ENCODE measurements at places on chromosomes 7 and 10.
A peak's percentile ranks its signal among the peaks of the same experiment; 100 is the strongest.

- no peak for ATAC-seq
These were observed 147.8 kb downstream of the ADAM12 start for GRCh38 chr10:126240483-126240882.

DNA sequence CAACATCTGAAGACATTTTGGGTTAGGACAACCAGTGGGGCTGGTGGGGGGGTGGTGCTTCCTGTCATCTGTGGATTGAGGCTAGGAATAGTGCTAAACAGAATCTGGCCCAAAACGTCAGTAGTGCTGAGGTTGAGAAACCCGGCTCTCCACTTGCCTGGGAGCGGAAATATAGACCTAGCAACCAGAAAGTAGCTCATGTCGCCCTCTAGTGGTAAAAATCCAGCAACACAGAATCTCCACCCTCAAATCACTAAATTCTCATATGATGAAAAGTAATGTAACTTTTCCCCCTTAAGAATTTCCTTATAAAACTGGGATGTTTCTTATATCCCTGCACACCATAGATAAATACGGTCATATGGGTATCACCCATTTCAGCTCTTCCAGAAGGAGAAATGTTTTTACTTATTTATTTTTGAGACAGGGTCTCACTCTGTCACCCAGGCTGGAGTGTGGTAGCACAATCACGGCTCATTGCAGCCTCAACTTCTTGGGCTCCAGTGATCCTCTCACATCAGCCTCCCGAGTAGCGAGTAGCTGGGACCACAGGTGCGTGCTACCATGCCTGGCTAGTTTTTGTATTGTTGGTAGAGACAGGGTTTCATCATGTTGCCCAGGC, 34.4 kb downstream of the ZC3HAV1 start:
- ATAC-seq: peak; percentile 76

DNA sequence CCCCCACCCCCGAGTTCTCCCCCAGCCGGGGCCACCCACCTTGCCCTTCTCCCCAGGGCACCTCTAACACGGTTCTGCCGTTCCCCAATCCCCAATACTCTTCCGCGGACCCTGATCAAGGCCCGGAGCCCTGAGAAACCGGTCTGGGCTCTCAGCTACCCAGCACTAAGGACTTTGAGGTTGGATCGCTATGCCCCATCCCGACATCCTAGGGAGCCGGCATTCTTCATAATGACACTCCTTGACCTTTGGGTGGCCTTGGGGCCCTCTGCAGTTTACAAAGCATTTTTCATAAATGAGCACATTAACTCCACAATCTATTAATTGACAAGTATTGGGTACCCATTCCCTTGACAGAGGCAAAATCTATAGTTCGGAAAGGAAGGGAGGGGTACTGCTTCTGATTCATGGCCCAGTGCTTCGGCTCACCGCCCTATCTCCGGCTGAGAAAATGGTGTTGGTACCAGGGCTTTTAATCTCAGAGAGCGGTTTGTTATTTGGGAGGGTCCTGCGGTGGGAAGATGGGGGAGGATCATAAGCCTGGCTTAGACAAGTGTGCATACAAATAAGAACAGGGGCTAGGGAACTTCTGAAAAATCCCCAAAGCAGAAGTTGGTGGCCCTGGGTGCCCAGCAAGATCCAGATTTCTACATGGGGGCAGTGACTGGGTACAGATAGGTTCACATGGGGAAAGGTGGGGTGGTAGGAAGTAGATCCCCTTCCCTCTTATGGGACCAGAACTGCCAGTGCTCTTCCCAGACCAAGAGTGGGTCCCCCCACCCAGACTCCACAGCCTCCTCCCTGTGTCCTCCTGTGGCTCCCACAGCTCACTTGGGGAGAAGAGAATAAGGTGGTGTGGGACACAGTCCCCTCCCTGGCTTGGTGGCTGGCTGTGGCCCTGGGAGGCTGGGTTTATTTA, 3.2 kb downstream of the IMPDH1 start:
- no peak for ATAC-seq

GRCh38 chr10:55410415-55410885, 609.4 kb upstream of the PCDH15 start:
- no peak for ATAC-seq

- no peak for ATAC-seq
These were observed 74.8 kb upstream of the SVIL start for GRCh38 chr10:29709484-29710002.

DNA sequence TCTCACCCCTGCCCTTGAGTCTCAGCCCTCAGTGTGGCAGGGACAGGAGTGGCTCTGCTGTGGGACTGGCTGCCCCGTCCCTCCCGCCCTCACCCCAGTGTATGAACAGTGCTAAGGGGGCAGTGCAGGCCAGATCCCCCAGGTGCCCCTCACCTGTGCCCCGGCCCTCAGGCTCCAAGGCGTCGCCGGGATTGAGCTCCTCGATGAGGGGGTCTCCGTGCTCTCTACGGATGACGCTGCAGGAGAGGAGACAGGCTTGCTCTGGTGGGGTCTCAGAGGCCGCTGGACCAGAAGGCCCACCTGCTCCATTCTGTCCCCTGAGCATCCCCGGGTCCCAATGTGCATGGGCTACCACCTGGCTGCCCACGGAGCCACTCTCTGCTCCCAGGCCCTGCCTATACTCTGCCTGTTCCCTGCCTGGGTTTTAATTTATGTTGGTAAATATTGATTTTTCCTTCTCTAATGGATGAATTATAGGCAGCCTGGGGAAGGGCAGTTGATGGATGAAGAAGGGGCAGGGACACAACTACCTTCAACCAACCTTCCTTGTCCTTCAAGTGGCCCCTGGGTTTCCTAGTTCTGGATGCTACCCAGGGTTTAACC, 47.2 kb downstream of the GOLGA7B start:
- no peak for ATAC-seq

GRCh38 chr7:36472141-36472729, 82.6 kb downstream of the ANLN start:
- ATAC-seq: no peak

DNA sequence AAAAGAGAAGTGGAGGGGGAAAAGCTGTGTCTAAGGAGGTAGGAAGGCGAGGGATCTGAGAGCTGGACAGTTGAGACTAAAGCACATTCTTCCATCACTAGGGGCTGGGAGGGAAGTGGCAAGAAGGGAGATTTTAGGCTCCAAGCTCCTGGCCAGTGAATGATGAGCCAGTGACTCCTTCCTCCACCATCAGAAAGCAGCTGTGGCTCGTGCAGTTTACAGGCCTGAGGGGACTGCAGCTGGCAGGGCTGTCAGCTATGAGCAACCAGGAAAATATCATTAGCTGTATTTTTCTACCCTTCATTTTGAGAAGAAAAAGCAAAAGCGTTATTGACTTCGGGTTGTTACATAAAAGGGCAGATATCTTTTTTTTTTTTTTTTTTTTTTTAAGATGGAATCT, 60.7 kb downstream of the GPAM start:
- no peak for ATAC-seq

GRCh38 chr10:64690194-64690593, 1169.0 kb downstream of the REEP3 start:
- ATAC-seq: no peak

GRCh38 chr10:86376852-86377796, 10.5 kb upstream of the GRID1 start:
- ATAC-seq: peak; percentile 87
